ENCODE measurements at places on chromosomes 2 and 18. TPM values are rescaled to one million over a fixed set of nuclear protein-coding genes. Genes with fewer than 3 reads are reported as not detected.
A peak's percentile ranks its signal among the peaks of the same experiment; 100 is the strongest.

- H3K27me3 ChIP-seq = no peaks in the 10 kb centered on the region
- no peak for DNase-seq
- no peaks in the 10 kb centered on the region for H3K4me1 ChIP-seq
- no peak overlapping the region for H3K4me3 ChIP-seq
Observed at GRCh38 chr2:172884336-172884735, 148.7 kb downstream of the RAPGEF4 start.

DNA sequence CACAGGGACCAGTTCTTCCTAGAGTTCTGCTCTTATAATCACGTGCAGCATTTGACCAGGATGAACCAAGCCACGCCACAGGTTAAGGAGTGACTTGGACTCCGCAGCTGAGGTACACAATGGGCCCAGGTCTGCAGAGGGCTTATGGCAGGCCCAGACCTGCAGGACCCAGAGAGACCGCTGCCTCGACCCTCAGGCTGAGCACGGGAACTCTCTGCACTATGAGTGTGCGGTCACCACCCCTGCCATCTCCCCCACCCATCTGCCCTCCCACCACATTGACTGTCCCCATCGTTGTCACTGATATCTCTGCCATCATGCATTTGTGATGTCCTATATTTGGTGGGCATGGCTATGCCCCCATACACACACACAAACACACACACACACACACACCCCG is 45.7 kb upstream of the HPCAL1 start:
- no peak for DNase-seq
- peak overlapping the region; percentile 94 for H3K27ac ChIP-seq
- H3K4me1 ChIP-seq = peaks cover 7% of the 10 kb centered on the region
- no peaks in the 10 kb centered on the region for H3K27me3 ChIP-seq
- H3K4me3 ChIP-seq = no peak overlapping the region
- no peaks in the 10 kb centered on the region for H3K36me3 ChIP-seq

- no peaks in the 10 kb centered on the region for H3K27me3 ChIP-seq
- H3K36me3 ChIP-seq = peaks cover 8% of the 10 kb centered on the region
- DNase-seq = no peak
- no peak overlapping the region for H3K4me3 ChIP-seq
- no peaks in the 10 kb centered on the region for H3K4me1 ChIP-seq
Observed at GRCh38 chr2:202290970-202291369, 25.4 kb downstream of the NOP58 start.

The SLC9A4 gene
- not detected for total RNA-seq

The CTAGE1 gene
- not detected for total RNA-seq
